ENCODE measurements at places on chromosomes 16 and 17.
A peak's percentile ranks its signal among the peaks of the same experiment; 100 is the strongest.

DNA sequence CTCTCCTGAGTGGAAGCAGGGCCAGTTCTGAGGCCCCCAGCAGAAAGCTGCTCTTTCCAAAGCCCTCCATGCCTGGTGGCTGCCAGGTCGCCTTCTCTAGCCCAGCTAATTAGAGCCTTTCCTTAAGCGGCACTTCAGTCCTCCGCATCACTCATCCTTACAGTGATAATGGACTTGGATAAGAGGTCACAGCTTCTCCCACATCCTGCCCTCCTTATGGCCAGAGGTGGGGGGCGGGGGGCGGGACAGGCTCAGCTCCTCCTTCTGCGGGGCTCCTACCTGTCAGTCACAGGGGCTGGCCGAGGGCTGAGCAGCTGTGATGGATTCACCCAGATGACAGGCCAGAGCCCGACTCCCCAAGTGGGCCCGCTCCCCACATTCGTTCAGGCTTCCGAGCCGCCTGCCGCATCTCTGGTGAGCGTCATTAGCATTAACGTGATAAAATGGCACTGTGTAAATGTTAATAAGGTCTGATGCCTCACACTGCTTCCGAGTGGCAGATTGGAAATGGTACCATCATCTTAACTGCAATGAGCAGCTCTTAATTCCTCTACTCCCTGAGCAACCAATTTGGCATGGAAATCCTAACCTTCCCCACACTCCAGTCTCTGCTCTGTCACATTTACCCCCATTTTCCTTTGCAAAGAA lies 41.3 kb downstream of the GRIN2C start:
- DNase-seq = no peak

DNA sequence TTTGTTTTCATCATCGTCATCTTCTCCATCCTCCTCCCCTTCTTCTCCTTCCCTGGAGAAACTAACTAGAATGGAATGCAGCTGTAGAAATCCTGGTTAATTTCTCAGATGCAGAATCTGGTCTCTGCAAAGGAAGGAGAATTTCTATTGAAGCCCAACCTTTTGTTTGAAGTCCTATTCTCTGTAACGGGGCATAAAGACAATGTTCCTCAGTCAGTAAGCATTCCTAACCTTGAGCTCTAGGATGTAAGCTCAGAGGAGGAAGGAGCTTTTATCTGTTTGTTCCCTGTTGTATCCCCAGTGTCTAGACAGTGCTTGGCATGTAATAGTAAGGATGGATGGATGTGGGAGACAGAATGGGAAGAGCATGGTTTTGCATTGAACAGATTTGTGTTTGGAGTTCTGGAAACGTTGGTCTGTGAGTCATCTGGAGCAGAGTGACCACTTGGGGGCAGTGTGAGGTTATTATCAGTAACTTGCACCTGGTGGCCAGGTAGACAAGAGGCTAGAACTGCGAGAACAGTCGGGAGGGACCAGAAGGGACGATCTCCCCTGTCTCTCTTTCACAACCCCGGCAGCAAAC lies 363.7 kb downstream of the SNX29 start:
- no peak for DNase-seq

GRCh38 chr16:81973737-81974136 lies 37.5 kb downstream of the SDR42E1 start:
- no peak for DNase-seq

- DNase-seq = no peak
Observed at GRCh38 chr17:65688307-65688706, 126.9 kb upstream of the AXIN2 start.

- DNase-seq = no peak
Observed at GRCh38 chr17:74599448-74599939, 7.4 kb upstream of the CD300LD start.

GRCh38 chr17:76584427-76585032 lies 1.1 kb downstream of the ST6GALNAC2 start:
- no peak for DNase-seq

DNA sequence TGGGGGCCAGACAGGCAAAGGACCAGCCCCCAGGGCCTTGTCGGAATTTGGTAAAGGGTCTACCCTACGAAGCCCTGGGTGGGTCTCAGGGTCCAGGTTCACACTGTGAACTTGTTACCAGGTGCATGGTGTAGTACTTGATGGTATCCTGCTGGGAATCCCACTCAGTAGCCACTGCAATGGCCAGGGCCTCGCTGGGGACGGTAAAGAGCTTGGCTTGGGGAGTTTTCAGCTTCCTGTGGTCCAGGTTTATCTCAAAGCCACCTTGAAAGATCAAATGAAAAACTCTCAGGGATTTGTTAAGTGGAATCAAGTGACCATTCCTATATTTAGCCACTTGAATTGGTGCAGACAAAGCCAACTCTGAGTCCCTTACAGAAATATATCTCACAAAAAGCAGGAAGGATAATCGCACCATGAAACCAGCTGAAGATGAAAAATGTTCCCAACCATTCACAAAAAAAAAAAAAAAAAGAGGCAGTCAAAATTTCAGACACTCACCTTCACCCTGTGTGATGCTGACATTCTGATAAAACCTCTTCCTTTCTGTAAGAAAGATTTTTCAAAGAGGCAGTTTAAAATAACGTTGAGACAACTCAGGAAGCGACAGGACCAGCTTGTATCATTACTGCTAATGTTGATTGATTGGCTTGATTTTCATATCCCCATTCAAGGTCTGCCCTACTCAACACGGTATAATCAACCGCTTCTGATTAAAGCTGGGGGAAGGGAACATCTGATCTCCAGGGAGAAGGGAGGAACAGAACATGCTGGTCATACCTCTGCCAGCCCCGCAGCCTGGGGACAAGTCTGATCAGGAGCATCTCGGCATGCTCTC lies 10.6 kb downstream of the ATPAF2 start:
- DNase-seq = no peak

DNA sequence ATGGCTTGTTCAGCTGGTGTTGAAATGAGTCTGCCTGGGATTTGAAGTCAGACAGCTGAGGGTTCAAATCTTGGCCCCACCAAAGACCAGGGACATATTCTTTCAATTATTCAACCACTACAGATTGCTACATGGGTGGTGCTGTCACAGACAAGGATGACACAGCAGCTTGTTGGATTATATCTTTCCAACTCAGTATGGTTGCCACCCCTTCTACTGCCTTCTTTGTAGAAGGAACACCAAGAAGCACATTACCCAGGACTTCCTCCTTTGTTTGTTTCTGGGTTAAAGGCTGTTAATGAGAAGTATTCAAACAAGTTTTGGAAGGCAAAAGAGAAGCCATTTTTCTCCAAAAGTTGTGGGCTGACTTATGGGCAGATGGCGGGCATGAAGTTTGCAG lies 78.6 kb downstream of the COPRS start:
- DNase-seq = no peak

DNA sequence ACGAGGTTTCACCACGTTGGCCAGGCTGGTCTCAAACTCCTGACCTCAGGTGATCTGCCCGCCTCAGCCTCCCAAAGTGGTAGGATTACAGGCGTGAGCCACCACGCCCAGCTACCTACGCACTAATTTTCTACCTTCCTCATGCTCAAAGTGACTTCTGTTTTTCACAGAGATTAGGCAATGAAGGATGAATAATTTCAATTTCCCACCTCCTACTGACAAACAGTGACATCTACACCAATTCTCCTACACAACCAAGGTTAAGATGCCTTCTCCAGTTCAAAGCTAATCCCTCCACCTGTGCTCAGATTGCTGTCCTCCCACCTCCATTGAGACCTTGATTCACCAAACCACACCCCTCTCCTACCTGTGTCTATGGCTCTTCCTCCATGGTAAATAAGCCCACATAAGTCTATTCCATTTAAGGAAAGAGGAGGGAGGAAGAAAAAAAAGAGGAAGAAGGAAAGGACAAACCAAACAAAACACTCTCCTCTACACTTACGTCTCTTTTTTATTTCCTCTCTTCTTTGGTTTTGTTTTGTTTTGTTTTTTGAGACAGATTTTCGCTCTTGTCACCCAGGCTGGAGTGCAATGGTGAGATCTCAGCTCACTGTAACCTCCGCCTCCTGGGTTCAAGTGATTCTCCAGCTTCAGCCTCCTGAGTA lies 5.5 kb upstream of the MED11 start:
- no peak for DNase-seq

GRCh38 chr16:56421313-56421712 lies 4.0 kb downstream of the AMFR start:
- no peak for DNase-seq

DNA sequence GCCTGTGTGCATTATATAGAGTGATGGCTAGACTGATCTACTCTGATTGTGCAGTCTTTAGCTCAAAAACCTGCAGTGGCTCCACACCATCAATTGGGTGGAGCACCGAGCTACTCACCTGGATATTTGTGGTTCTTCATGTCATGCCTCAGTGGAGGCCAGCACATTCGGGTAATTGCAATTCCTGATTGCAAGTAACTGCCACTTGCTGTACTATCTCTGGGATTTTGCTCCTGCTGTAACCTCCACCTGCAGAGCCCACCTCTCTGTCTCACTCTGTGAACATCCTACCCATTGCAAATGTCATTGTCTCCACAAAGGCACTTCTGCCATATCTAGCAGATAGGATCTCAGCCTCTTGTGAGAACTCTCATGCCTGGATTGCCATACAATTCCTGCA lies 1.7 kb upstream of the CCL1 start:
- no peak for DNase-seq

DNA sequence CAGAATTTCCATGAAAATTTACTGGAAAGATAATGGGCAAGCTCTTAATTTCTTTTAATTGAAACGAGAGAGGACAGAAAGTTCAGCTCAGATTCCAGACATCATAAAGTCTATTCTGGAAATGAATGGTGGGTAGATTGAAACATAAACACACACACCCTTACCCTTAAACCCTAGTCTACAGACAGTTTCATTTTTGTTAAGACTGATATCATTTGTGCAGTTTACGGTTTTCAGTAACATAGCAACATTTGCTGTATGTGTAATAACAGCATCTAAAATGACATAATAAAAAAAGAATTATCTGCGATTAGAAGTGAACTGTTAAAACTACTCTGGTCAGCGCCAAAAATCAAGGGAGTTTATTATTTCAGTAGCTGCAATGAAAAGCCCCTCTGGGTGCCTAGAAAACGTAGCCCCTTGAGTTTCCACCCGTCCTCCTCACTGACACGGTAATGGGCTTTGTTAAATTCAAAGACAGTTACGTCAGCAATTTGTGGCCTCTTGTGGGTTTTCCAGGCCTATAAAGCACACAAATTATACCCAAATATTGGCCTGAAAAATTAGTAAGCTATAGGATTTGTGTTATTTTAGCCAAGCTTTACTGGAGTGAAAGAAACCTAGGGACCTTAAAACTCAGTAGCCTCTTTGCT lies 520.6 kb upstream of the SOX9 start:
- no peak for DNase-seq

DNA sequence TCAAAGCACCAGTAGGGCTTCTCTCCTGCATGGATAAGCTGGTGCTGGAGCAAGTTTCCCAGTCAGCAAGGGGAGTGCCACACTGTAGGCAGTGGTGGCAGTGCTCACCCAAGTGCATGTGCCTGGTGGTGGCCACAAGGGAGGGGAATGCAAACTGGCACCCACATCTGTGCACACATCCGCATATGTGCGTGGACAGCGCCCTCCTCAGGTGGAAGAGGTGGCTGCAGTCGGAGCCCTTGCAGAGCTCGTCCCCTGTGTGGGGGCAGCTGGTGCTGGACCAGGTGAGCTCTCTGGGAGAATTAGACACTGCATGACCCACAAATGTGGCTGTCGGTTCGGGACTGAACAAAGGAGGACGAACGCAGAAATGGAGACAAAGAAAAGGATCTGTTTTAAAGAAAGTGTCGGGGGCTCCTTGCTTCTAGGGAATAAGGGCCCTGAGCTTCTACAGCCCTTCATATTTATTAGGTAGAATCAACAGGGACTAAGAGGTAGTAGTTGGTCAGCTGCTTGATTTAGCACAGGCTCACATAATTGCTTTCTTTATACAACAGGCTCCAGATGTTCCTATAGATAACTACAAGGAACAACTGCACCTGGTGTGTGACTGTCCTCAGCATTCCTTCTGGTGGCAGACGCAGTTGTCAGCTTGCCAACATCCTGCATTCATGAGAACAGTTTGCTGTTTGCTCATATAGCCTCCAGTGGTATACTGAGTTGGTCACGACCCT lies 5.3 kb upstream of the ZNF689 start:
- DNase-seq = peak; percentile 41

GRCh38 chr17:59391021-59391420 lies 59.6 kb downstream of the YPEL2 start:
- no peak for DNase-seq

Data from stimulated activated CD4-positive, alpha-beta T cell treated with anti-CD3 and anti-CD28 coated beads, Interleukin-1b, Interleukin-23, amount 100 ng/mL, for 1 hour (primary cell).